ENCODE measurements at places on chromosomes 12 and 14. TPM values are rescaled to one million over a fixed set of nuclear protein-coding genes. Genes with fewer than 3 reads are reported as not detected.

DNA sequence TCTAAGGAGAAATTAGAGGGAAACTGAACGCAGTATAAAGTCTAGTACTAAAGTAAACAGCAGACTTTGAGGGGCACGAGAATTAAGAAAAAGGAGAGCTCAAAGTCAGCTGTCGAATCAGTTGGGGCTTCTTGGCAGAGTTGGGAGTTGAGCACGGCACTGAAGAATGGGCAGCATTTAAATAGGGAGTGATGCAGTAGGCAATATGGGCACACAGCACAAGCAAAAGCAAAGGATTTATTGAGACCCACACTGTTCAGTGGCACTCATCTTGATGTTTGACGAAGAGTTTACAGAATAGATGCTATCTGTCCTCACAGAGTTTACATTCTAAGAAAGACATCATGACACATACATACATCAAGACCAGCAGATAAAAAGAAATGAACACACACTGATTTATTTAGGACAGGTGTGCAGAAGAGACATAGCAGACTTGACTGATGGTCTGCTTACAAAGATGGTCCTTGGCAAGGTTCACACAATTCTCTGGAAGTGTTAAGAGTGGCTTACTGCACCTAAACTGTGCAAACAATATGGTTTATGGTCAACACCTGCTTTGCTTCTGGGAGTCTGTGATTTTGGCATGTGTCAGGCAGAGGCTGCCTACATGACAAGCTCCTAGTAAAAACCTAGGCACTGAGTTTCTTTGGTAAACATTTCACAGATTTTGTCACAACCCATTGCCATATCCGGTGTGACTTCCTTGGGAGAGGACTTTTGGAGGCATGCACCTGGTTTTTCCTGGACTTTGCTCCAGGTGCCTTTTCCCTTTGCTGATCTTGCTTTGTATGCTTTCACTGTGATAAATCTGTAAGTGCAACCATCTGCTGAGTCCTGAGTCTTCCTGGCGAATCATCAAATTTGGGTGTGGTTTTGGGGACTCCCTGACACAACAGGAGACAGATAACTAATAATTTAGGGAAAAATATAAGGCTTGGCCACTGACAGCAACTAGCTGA lies 26.3 kb downstream of the ALKBH1 start:
- no peak for DNase-seq

The COX8C gene
- not detected for total RNA-seq

- no peak for DNase-seq
These were observed at the start of gene PGF for GRCh38 chr14:74955229-74956026. Gene PGF (minus strand): TSS chr14:74955597. CDS start chr14:74955242, 355 bp downstream.

DNA sequence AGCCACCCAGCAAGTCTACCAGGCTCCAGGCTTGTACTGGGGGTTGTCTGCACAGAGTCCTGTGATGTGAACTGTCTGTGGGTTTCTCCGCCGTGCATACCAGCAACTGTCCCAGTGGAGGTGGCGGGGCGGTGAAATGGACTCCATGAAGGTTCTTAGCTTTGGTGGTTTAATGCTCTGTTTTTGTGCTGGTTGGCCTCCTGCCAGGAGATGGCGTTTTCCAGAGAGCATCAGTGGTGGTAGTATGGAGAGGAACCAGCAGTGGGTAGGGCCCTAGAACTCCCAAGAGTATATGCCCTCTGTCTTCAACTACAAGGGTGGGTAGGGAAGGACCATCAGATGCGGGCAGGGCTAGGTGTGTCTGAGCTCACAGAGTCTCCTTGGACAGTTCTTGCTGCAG lies 303.8 kb downstream of the TMEM121 start:
- DNase-seq = no peak

The FAM222A gene
- total RNA-seq = 2.9 TPM

The BBOF1 gene
- 4.7 TPM for total RNA-seq

- no peak for DNase-seq
These were observed 78.5 kb upstream of the FBRSL1 start for GRCh38 chr12:132411457-132411856.

The DLGAP5 gene
- total RNA-seq = not detected

GRCh38 chr14:53953002-53953827 lies 3.4 kb downstream of the BMP4 start:
- DNase-seq = no peak
